ENCODE measurements at places on chromosomes 13 and 19.

DNA sequence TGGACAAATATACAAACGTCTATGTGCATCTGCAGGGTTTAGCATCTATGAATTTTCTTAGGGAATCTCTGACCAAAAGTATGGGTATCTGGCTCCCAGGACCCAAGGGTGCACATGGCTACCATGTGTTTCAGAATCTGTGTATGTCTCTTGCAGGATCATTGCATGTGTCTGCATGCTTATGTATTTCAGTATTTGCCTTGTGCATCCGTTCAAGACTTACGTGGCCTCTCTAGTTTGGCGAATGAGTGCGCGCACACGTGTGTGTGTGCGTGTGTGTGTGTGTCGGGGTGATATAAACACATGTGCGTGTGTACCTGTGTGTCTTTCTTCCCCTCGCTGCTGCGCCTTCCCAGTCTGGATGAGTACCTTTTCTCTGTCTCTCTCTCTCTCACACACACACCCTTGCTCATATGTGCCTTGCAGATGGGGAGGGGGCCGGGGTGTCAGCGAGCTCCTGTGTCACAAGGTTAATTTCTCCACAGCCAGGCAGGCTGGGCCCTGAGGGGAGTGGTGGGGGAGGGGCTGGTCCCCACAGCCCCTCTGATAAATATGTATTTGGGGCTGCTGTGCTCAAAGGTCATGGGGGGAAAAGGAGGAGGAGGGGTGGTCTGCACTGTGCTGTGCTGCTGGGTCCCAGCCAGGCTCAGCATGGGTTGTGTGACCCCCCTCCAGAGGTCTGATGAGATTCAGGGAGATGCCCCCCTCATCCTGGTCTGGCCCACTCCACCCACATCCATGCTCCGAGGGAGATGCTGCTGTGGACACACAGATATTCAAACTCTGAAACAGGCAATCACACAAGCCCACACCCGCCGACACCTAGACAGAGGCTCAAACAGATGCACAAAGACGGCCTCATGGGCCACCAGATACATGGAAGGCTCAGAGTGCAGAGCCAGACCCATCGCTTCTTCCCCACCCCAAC lies 37.5 kb upstream of the POU2F2 start:
- DNase-seq = no peak

DNA sequence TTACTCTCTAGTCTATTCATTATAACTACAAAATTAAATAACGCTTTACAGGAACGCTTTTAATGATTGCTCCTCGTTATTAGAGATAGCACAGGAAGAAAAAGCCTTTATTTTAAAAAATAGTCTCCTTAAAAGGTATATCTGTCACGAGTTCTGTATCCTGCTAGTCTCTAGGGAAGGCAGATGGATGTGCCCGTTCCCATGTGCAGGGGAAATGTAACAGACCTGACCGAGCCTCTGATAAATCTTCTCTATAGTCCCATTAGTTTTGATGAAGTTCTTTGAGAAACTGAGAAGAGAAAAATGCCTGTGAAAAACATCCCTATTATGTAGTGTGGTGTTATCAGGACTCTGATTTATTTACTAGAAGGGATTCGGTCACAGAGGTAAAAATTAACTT lies 226.4 kb downstream of the PCDH9 start:
- DNase-seq = no peak

GRCh38 chr19:58118979-58119733 lies 21.1 kb upstream of the ZSCAN18 start:
- DNase-seq = no peak

- DNase-seq = no peak
Observed at GRCh38 chr19:56725829-56726424, 54.4 kb upstream of the ZNF835 start.

- DNase-seq = no peak
Observed at GRCh38 chr19:43464134-43464775, 1.2 kb downstream of the LYPD3 start.

DNA sequence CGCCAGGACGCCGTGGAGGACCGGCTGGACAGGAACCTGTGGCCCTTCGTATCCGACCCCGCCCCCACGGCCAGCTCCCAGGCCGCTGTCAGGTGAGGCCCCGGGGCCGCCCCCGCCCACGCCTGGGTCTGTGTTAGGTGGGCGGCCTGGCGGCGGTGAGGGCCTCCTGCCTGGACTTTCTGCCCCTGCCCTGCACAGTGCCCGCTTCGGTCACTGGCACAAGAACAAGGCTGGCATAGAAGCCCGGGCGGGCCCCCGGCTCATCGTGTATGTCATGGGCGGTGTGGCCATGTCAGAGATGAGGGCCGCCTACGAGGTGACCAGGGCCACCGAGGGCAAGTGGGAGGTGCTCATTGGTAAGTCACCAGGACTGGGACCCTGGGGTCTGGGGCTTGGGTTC lies 10.2 kb downstream of the STXBP2 start:
- no peak for DNase-seq

- DNase-seq = no peak
Observed at GRCh38 chr19:48970139-48970766, 5.1 kb downstream of the FTL start.
